Cardiac atrium fibroblast (primary cell): ENCODE measurements at places on chromosomes 13 and 19. TPM values are rescaled to one million over a fixed set of nuclear protein-coding genes. Genes with fewer than 3 reads are reported as not detected.

The MBD3L3 gene
- total RNA-seq: not detected in 2 replicates

The SYT3 gene
- total RNA-seq: 0.16 TPM in 1 of 2 replicates, not detected in the other

The PSG5 gene
- 0.18 TPM in 1 of 2 replicates, not detected in the other for total RNA-seq

The STOML3 gene
- total RNA-seq: not detected in 2 replicates

The CBARP gene
- total RNA-seq: 3.7 and 4.0 TPM in 2 replicates

The EXOC3L2 gene
- total RNA-seq: 0.18 and 1.1 TPM in 2 replicates

The CD37 gene
- not detected in 2 replicates for total RNA-seq
